ENCODE measurements at places on chromosomes 1 and 21.

DNA sequence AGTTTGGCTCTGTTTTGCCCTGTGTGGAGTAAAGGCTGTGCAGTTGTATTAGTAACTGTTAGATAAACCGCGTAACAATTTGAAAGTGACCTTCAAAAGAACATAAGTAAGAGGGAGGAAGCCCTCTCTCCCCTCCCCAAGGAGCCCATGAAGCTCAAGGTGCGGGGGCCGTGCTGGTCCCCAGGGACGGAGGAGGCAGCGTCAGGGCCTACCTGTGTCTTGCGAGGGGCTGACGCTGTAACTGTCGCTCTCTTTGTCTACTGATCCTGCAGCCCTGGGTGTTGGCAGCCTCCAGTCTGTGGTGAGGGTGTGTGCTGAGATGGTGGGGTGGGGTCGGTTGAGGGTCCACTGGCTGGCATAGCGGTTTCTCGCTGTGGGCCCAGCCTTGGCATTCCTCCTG, 176.6 kb downstream of the PCP4 start:
- no peak for DNase-seq

DNA sequence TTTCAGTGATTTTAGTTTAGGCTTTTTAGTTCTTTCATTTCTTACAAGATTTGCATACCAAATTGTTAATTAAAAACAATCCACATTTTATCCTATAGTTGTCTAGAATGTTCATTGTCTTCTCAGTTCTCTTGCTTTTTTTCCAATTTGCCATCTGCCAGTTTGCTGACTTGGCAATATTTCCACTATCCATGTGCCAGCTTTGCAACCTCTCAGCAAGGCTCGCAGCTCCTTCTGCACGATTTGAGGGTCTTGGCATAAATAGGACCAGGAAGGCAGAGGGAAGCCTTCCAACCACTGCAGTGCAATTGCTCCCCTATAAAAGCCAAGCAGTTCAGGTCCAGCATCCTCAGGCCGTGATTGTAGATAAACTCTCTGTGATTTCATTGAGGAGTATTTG, 306.8 kb upstream of the FMN2 start:
- no peak for DNase-seq

GRCh38 chr1:167795810-167796740, 74.3 kb downstream of the MPZL1 start:
- no peak for DNase-seq

GRCh38 chr1:76948846-76949245, 81.6 kb downstream of the ST6GALNAC5 start:
- DNase-seq = no peak

GRCh38 chr1:61102621-61103020, 20.3 kb downstream of the NFIA start:
- no peak for DNase-seq

- no peak for DNase-seq
These were observed 261.9 kb downstream of the HHIPL2 start for GRCh38 chr1:222286011-222286410.

Measured in suppressor macrophage treated with lipopolysaccharide for 4 hours (primary cell).